ENCODE measurements at places on chromosomes 12 and 14.

DNA sequence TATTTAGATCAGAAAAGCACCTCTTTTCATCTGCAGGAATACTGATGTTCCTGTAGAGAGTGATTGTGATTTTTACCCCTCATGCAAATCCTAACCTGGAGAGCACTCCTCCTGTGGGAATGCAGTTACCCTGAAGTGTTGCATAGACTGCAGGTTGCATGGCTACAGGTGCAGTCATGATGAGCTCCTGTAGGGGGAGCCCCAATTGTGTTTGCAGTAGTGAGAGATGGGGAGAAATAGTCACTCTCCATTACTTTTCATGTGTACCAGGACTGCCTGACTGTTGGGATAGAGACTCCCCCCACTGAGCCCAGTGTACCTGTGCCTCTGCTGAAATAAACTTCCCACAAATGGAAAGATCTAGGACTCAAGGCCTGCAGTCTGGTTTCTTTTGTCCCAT, 1086.5 kb downstream of the SLC6A15 start:
- DNase-seq = no peak

GRCh38 chr12:132111654-132112304, 32.3 kb downstream of the DDX51 start:
- DNase-seq = no peak

GRCh38 chr12:108881953-108882352, 2.1 kb downstream of the DAO start:
- DNase-seq = no peak

DNA sequence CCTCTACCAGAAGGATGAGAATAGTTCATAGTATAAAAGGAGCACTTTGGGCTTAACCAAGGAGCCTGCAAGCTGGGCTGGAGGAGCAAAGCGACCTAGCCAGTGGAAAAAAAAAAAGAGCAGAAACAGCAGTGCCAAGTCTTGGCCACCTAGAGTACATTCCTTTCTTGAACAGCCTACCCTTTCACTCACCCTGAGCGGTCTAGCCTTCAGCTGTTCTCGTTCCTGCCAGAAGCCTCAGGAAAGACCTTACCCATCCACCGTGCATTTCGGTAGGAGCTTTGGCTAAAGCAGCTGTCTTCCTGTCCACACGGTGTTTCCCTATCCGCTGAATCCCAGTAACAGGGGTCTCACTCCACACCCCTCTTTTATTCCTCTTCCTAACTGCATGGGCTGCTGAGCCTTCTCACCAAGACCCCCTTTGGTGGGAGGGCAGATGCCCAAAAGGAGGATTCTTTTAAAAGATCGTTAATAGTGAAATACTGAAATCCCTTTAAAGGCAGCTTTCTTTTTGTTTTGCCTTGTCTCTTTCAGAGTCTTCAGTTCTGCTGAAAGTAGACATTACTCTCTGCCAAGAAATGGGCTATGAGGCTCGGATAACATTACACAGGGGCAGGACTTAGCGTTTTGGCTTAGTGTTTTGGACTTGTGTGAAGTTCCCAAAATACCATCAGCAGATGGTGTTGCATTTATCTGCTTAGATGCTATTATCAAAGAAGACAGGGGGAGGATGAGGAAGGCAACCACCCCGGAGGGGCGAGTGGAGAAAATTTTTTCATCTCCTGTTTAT, 88.5 kb upstream of the METAP2 start:
- DNase-seq = no peak

DNA sequence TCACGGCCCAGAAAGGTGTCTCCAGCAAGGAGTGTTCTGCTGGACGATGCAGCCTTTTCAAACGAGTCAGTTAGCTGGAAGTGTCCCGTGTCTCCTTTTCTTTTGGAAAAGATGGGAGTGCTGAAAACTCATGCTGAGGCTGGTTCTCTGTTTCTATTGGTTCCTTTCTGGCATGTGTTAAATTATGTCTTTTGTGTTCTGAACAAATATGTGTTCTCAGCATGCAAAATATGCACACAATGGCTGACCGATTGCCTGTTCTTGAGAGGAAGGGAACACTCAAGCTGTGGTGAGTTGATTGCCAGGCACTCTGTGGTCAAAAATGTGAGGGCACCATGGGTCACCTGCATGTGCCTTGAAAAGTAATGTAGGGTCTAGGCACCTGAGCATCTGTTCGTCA, 181.3 kb downstream of the CACNA1C start:
- no peak for DNase-seq
